A673 (cell line): ENCODE measurements at places on chromosomes 1 and 21. TPM values are rescaled to one million over a fixed set of nuclear protein-coding genes. Genes with fewer than 3 reads are reported as not detected.

DNA sequence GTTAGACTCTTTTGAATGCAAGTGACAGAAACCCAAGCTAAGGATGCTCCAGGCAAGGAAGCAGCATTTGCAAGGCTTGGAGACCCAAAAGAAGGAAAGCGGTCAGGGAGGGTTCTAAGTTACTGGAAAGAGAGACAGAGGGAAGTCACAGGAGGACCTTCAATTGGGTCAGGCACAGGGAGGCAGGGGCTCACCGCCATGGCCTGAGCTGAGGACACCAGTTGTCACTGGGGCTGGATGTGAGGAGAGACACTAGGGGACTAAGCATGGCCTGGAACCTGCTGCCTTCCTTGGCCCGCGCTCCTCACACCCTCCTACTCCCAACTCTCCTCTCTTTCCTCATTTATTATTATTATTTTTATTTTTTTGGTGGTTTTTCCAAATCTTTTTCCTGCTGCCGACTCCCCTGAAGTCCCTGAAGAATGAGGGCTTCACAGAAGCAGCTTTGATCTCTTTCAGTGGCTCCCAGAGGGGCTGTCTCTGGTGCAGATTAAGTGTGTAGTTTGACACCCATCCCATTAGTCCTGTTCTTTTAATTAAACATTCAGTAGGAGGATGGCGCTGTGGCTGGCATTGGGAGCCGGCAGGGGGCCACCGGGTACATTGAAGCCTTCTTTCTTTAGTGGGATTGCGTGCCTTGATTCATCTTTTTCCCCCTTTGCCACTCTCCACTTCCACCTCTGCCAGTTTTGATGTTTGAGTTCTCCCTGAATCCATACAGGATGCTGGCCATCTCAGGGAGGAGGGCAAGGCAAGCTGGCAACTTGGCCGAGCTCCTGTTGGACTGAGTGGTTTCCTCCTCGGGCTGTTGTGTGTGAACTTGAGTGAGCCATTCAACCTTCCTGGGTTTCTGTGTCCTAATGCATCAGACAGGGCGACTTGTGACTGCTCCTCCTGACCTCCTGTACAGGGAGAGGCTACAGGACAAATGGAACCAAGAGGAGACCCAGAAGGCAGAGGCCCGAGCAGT, 59.3 kb downstream of the MDM4 start:
- H3K27me3 ChIP-seq: no peaks in the 10 kb centered on the region
- H3K4me1 ChIP-seq: no peaks in the 10 kb centered on the region
- H3K4me3 ChIP-seq: no peak overlapping the region
- no peak for DNase-seq
- H3K36me3 ChIP-seq: no peaks in the 10 kb centered on the region
- no peak overlapping the region for H3K27ac ChIP-seq

DNA sequence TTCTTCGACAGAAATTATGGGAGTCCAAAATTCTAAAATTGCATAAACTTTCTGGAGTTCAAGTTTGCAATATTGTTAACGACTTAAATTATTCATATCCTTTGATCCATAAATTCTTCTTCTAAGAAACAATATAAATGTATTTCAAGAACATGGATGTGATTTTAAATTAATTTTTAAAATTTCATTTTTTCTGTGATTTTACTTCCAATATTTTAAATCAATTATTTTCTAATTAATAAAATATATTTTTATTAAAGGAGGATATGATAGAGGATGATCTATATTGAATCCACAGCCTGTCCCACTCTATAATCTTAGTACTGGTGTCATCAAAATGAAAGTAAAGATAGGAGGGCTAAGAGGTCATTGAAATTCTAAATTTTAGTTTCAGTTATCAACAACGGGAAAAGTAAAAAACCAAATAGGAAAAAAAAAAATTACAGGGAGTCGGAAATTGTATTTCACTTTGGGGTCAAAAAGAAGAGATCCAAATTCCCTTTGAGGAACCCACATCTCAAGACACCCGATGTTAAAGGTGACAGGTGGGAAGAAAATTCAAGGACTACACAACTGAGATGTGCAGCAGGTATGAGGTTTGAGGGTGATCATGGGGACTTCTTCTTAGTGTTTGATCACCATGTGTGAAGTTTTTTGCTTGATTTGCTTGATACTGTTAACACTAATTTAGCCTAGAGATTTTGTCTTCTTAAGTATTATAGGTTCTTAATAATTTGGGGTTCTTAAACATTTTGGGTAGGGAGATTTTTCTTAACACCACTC, 154.8 kb upstream of the RGS18 start:
- H3K4me3 ChIP-seq: no peak overlapping the region
- no peaks in the 10 kb centered on the region for H3K27me3 ChIP-seq
- no peak for DNase-seq
- H3K27ac ChIP-seq: no peak overlapping the region
- H3K4me1 ChIP-seq: peaks cover 17% of the 10 kb centered on the region

Gene PDZK1IP1
- total RNA-seq: not detected in 2 replicates

DNA sequence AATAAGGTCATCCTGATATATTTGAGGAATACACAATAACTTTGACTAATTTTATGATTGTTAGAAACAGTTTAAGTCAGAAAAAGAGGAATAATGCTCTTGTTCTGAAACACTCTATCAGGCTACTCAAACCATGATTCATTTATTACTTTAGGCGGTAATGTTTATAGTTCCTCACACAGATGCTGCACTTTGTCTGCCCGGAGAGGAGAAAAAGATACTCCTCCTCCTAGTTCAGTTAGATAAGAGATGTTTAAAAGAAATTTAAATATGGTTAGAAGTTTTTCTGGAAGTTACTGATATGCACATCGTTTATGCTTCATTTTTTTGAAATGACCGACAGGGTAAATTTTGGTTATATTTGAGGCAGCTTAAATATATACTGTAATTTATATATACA, 103.0 kb downstream of the ZMYM4 start:
- H3K4me1 ChIP-seq: peaks cover 24% of the 10 kb centered on the region
- no peak overlapping the region for H3K27ac ChIP-seq
- H3K36me3 ChIP-seq: peaks cover 4% of the 10 kb centered on the region
- H3K27me3 ChIP-seq: no peaks in the 10 kb centered on the region
- DNase-seq: no peak
